ENCODE measurements at places on chromosomes 3 and 15.

DNA sequence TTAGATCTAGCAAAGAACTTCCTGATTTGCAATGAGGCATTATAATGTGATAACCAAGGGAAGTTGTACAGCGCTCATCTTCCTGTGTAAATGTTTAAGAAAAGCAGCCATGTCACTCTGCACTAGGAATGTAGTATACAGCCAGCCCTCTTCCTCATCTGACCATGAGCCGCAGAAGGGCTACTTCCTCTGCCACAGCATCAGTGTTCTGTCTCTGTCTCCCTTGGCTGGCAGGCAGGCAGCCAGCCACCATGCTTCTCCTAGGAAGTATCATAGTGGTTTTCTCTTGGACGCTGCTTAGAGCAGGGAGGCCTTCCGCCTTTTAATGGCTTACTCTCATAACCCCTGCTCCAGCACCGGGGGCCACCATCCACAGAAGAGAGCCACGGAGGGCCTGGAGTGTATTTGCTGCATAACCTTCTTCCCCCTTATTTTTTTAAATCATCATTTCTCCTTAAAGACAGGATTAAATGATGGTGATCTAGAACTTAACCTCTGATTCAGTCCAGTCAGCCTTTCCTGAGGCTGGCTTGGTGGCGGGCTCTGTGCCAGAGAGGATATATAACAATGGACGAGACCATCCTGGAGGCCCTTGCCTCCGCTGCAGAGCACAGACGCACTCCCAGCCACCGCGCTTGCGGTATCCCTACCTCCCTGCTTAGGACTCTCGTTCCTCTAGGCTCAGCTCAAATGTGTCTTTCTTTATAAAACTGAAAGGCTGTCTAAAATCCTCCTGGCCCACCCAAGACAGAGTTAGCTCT, 57.3 kb upstream of the PLXNA1 start:
- DNase-seq = no peak

DNA sequence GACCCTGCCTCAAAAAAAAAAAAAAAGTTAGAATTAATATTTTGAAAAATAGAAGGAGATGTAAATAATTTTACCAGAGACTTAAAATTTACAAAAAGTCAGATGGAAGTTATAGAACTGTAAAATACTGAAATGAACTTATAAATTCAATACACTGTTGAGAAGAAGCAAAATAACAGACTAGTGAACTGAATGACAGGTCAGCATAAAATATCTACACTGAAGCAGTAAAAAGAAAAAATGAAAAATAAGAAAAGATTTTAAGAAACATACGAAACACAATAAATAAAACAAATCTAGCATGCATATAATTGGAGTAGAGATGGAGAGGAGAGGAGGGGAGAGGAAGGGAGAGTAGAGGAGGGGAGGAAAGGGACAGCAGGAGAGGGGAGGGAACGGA, 33.3 kb upstream of the TP63 start:
- DNase-seq = no peak

DNA sequence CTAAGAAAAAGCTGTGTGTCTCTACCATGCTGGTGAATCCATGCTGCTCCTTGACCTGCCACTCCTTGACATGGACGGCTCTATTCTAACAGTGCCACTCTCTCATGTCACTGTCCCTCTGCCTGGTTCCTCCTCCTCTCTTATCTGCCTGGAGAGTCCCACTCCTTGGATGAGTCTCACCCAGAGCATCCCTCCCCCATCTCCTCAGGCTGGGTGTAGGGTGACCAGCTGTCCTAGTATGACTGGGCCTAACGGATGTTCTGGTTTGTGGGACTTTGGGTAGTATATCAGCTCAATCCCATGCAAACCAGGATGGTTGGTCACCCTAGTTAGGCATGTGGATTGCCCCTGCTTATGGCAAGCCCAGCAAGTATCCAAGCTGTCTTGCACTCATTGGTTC, 54.3 kb downstream of the LIPC start:
- DNase-seq = no peak

GRCh38 chr3:179450901-179451264, 387 bp downstream of the GNB4 start:
- no peak for DNase-seq
